T-helper 2 cell (primary cell): ENCODE measurements at places on chromosomes 2 and 18.

GRCh38 chr2:153291718-153292117 is 186.8 kb downstream of the RPRM start:
- DNase-seq, result no peak

DNA sequence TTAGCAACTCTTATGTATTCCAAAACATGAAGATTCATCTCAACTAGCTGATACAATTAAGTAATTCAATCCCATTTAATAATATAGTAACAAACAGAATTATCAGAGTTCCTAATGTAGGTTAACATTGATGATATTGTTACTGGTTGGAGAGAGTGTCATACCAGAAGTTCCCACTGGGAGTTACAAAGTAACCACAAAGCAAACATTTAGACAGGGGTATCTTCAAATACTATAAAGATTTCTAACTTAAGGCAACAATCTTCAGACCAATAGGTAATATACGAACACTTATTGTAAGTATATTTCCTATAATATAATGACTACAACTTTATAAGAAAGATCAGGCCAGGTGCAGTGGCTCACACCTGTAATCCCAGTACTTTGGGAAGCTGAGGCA is 1372.9 kb upstream of the PIK3C3 start:
- DNase-seq, result no peak

DNA sequence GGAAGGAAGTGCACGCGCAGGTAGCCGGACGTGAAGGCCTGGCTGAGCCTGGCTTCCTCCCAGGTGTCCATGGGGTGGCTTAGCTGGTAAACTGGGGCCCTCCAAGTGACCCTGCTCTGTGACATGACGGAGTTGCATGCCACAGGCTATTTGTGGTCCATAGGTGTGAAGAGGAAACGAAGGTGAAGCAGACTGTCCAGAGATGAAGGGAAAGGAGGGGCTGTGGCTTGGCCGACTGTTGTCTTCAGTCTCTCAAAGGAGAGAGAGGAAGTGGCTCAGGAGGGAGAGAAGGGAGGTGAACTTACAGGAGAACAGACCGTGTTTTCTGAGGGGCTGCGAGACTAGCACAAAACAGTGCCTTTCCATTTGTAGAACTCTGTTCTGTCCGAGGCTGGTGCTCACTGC is 19.3 kb downstream of the INPP5D start:
- DNase-seq, result no peak

DNA sequence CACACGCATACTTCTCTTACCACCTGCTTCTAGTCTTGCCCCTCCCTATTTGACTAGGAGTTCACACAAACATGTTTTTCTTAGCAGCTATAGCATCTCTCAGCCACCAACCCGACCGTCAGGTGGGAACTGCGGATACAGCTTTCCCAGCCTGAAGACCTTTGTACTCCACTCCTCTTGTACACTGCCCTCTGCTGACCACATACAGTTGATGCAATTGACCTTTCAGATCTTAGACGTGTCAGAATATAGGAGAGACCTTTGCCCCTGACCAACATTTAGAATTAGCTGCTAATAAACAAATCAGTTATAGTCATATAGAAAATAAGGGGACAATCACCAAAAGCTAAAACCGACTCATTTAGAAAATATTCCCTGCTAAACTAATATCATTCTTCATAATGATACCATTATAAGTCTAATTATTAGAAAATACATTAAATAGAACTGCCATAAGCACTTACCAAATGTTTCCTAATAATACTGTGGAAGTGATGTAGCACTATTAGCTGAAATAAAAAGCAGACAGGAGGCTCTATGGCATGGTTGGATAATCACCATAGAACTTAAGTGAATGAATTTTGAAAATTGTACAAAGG is 208.4 kb downstream of the RAD51AP2 start:
- DNase-seq, result no peak

DNA sequence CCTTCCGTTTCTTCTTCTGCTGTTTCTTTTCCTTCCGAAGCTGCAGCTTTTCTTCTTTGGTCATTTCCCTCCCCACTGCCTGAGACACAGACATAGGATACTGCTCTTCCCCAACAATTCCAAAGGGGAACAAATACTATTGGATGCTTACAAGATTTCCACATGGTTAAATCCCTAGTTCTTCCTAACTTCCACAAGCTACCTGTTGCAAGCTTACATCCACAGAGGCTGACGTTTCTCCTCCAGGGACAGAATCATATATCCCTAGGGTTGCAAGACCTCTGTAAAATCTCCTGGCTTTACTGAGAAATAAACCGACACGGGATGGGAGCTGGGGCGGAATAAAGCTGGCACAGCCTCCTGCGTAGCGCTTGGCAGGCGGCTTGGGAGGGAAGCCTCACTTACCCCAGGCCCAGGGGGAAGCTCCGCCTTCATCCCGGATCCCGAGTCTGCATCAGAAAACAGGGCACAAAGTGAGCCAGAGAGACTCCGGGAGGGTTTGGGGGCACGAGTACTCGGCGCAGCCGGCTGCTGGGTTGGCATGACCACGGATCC is 590 bp downstream of the EIF2B4 start:
- DNase-seq, result no peak

DNA sequence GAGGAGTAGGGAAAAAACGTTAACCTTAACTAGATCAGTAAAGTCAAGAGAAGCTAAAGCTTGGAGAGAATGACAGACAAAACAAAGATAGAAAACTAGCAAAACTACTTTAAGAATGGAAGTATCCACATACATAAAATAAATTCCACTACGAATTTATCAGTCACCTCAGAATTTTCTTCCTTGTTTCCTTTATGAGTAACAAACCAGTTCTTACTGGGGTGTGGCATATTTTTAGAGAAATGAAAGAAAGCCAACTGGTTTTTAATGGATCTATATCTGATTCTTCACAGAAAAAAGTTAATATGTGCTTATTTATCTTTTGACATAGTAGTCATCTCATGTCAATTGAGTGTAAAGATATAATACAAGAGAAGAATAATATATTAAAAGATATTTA is 2033.7 kb upstream of the CELF4 start:
- no peak for DNase-seq

- DNase-seq, result no peak
Measured at GRCh38 chr2:195666113-195666712, 9.2 kb downstream of the SLC39A10 start.

DNA sequence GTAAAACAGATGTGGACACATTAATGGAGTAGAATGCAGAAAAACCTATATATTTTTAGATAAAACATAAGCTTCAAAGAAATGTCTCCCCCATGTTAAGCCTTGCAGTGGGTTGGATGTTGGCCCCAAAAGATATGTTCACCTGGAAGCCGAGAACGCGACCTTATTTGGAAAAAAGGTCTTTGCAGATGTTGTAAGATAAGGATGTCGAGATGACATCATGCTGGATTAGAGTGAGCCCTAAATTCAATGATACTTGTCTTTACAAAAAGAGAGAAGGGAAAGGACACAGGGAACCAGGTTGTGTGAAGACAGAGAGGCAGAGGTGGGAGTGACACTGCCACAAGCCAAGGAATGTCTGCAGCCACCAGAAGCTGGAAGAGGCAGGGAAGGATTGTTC is 3.1 kb upstream of the NCK2 start:
- DNase-seq, result no peak
